ENCODE measurements at places on chromosomes 7 and 10.

DNA sequence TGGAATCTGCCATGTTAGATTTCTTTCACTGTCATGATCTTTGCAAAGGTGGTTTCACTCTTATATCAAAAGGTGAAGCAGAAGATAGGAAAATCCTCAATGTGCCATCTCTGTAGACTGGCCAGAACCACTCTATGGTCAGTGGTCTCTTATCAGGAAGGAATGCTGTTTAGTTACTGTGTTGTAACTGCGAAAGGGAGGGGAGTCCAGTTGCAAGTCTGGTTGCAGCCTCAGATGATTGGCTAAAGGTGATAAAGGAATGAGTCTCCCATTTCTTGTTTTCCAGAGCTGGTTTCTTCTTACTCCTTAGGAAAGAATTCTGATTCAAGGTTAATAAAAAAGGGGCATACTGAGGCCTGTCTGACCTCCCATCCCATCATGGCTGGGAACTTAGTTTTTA, 58.2 kb upstream of the ICA1 start:
- no peak for DNase-seq

DNA sequence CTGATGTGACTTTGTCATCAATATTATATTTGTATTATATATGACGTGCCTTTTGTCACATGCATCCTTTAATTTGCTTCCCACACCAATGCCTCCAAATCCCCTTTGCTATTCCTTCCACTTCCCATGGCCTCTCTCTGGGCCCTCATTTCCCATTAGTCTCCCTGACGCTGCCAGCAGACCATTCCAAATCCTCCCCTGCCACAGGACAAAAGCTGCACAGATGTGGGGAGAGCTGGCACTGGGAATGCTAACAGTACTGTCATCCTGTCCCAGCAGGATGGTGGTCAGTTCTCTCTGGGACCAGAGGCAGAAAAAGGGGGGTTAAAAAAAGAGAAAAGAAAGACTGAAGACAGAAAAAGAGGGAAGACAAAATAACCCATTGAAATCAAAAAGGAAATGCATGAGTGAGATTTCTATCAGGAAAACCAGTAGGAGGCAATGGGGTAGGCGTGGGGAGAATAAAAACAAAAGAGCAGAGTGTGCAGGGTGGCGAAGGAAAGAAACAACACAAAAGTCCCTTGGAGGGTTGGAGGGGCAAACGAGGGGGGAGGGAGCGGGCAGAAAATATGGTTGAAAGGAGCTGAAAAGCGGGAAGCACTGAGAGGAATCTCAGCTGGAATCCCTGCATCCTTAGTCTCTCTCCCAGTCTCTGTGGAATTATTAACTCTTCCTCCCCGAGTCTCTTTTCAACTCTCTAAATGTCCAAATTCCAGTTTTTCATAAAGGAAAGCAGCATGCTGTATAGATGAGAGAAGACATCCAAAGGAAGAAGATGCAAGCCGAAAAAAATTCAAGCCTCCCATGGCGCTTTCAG, 59.2 kb upstream of the PTN start:
- DNase-seq = no peak

DNA sequence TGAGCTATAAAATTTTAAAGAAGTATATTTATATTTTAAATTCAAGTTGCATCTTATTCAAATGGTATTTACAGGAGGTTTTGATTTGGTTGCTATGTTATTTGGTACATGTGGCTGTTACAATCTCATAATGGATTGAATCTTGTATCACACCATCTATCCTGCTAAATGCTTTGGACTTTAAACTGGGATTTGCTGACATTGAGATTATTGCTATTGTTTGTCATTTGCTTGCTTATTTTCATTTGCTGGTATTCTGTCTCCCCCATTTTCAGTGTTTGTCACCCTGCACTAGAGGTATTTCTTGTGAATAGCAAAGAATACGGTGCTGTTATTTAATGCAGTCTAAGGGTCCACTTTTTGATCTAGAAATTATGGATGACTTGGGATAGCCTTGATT, 171.1 kb downstream of the SH2D4B start:
- DNase-seq = no peak

GRCh38 chr10:56109454-56109853, 251.6 kb downstream of the ZWINT start:
- no peak for DNase-seq

DNA sequence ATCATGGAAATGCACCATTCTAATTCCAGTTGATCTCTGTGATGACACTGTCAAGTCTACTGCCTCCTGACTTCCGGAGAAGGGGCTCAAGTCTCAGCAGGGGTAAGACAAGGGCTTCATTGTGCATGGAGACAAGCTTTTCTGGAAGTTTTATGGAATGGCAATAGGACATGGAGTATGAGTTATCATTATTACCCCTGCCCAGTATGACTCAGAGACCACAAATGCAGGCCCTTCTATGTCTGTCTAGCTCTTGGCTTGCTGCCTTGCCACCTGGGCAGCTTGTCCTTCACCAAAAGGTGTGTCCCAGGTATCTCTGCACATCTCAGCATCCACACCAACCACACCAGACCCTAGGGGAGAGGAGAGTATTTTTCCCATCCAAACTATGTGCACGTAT, 34.9 kb upstream of the KIAA1217 start:
- DNase-seq = no peak

DNA sequence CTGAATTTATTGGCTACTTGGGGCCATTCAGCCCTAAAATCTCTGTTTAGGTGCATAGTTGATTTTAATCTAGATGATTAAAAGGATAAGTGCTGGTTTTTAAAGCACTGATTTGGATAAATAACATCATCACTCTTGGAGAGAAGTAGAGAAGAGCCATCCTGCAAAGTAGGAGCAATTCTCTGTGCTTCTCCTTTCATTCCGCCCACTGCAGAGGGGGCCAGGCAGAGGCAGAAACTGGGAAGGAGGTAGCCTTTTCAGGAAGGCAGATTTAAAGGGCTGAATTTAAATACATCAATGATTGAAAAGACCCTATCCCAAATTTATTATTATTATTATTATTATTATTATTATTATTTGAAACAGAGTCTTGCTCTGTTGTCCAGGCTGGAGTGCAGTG, 14.1 kb downstream of the MAP3K8 start:
- no peak for DNase-seq

DNA sequence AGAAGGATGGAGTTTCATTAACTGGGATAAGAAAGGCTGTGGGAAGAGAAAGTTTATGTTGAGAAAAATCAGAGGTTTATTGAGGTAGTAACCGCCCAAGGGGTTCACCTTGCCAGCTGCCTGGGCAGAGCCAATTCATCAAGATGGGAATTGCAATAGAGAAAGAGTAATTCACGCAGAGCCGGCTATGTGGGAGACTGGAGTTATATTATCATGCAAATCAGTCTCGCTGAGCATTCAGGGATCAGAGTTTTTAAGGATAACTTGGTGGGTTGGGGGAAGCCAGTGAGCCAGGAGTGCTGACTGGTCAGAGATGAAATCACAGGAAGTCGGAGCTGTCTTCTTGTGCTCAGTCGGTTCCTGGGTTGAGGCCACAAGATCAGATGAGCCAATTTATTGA, 70.6 kb downstream of the MALRD1 start:
- no peak for DNase-seq

DNA sequence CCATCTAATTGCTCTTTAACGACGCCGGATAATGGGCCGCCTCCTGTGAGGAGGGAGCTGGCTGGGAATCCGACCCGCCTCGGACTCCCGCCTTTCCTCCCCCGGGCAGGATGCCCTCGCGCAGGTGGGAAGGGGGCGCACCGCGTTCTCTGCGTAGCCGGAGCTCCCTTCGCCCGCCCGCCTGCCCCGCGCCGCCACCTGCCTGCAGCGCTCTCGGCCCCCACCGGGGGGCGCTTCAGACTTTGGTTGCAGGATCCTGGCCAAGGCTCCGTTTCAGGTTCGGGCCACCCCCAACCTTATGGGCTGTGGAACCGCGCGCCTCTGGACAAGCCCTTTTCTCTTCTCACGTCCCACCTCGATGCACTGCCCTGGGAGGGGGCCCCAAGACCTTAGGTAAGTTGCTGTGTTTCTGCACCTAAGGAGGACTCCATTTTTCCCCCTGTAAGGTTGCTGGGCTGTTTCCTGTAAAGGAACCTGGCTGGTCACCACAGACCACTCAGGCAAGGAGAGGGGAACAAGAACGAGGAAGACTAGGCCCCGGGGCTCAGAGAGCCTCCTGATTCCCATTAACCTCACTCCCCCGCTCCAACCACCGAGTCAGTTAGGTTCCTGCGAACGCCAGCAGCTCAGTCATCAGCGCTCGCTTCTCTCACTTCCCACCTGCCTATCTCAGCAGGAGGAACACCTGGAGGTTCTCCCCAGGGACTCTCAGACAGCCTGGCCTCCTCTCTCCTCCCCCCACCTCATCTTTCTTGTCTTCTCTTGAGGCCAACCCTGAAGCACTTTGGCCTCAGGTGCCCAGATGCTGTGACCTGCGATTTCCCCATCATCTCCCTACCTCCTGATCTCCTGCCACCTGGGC, 11.3 kb upstream of the KAZALD1 start:
- DNase-seq = peak; percentile 72

GRCh38 chr10:127033216-127034033, 128.2 kb downstream of the DOCK1 start:
- no peak for DNase-seq

DNA sequence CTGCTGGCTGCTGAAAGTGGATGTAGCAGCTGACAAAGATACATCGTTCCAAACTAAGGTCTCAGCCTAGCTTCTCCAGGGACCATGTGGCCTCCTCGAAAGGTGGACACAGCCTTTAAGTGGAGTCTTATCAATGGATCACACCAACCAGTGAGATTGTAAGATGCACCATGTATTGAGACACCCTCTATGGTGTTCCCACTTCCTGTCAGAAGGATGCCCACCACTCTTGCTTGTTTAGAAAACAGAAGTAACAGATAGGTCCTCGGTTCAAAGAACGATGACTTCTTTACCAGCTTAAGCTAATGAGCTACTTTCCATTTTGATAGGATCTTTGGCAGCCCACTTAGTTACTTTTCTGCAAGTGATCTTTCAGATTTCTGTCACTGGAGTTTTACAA, 34.3 kb downstream of the SLC25A13 start:
- DNase-seq = no peak

- no peak for DNase-seq
Observed at GRCh38 chr10:1549591-1550290, 187.6 kb downstream of the ADARB2 start.

DNA sequence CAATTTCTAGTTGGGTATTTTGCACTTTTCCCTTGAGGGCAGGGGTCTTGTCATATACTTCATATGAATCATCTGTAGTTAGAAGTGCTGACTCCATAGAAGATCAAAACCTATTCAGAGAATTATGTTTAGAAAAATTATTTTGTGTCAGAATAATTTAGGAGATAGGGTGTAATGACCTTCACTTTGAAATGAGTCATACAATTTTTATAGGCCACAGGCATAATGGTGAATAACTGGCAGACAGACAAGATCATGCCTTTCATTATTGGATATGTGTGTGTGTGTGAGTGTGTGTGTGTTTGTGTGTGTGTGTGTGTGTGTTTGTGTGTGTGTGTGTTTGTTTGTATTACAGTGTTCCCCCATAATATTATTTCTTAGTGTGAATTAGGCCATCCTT, 523.0 kb downstream of the ANKRD7 start:
- DNase-seq = no peak

DNA sequence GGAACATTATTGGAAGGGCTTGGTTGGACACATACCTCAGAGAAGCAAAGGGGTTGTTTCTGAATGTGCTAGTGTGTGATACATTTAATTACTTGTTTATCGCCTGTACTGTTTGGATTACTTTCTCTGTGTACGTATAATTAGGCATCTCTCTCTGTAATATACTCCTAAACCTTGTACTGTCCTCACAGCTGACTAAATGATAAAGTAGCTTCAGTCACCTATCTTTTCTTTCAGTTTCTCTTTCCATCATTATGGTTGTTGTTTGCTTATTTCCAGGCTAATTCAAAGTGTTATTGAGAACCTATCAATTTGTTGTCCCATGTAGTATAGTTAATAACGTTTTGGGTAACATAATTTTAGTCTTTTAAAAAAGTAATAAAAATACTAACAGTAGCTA, 34.0 kb downstream of the MXI1 start:
- no peak for DNase-seq

GRCh38 chr7:79063019-79063698, 390.3 kb downstream of the MAGI2 start:
- no peak for DNase-seq
